PC-9 (cell line): ENCODE measurements at places on chromosomes 6 and 20.

DNA sequence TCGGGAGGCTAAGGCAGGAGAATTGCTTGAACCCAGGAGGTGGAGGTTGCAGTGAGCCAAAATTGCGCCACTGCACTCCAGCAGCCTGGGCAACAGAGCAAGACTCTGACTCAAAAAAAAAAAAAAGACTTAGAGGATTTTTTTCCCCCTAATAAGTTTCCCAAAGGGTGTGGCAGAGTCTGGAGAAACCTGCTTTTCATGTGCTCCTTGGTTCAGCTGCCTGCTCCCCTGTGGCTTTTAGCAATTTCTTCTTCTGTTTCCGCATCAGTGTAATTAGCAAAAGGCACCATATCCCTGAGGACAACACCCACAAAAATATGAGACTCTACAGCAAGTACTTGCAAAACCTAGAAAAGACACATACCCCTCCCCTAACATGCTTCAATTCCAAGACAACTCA is 28.6 kb upstream of the ZNF133 start:
- DNase-seq = peak; percentile 94
- peak overlapping the region; percentile 33 for H3K27ac ChIP-seq
- H3K36me3 ChIP-seq = no peaks in the 10 kb centered on the region

DNA sequence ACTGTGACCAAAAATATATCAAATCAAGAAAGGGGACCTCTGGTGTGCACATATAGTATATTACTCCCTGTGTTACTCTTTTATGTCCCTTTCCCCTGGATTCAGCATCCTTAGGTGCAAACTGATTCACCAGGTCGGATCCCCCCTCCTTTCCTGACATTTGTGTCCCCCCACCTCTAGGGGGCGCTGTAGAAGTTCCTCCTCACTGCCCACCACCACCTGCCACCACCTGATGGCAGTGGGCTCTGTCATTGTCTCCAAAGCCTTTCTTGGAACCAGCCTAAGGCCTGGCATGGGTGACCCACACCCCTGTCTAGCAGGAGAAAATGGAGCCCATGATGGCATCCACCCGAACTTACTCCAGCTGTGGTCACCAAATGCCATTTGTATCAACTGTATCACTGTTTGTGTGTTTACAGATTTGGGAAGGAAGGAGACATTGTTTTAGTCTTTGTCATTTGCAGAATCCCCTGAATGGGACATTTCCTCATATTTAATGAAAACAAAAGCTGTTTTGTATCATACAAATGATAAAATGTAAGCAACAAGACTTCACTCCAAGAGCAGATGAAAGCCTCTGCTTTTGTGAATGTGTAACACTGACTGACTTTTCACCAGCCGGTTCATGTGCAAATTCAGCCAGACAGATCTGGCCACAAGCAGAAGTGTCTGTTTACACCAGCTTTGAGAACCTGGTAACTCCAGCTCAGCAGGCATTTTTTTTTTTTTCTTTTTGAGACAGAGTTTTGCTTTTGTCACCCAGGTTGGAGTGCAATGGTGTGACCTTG is 66.2 kb downstream of the ARMC2 start:
- no peaks in the 10 kb centered on the region for H3K36me3 ChIP-seq
- H3K27ac ChIP-seq = no peak overlapping the region
- H3K27me3 ChIP-seq = no peaks in the 10 kb centered on the region
- H3K4me1 ChIP-seq = peaks cover 9% of the 10 kb centered on the region
- H3K4me3 ChIP-seq = no peak overlapping the region
- DNase-seq = no peak

- H3K4me3 ChIP-seq = no peak overlapping the region
- peak overlapping the region; percentile 23 for H3K27ac ChIP-seq
- H3K27me3 ChIP-seq = no peaks in the 10 kb centered on the region
- no peaks in the 10 kb centered on the region for H3K36me3 ChIP-seq
- H3K4me1 ChIP-seq = peaks cover 19% of the 10 kb centered on the region
Measured at GRCh38 chr6:99013145-99013544, 65.4 kb upstream of the FBXL4 start.

DNA sequence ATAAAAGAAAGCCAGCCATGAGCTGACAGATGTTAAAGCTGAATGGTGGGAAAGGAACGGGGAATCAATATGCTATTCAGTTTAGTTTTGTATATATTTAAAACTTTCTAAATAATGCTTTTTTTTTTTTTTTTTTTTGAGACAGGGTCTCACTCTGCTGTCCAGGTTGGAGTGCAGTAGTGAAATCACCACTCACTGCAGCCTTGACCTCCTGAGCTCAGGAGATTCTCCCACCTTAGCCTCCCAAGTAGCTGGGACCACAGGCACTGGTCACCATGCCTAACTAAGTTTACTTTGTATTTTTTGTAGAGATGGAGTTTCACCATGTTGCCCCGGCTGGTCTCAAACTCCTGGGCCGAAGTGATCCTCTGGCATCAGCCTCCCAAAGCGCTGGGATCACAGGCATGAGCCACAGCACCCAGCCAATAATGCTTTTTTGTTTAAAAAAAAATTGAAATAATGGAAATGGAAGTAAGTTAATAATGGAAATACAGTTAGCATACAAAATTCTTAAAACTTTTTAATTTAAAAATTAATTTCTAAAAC is 19.1 kb downstream of the EPB41L2 start:
- H3K4me1 ChIP-seq = no peaks in the 10 kb centered on the region
- no peaks in the 10 kb centered on the region for H3K36me3 ChIP-seq
- no peak overlapping the region for H3K27ac ChIP-seq
- no peak overlapping the region for H3K4me3 ChIP-seq

- no peaks in the 10 kb centered on the region for H3K27me3 ChIP-seq
- H3K4me1 ChIP-seq = peaks cover 6% of the 10 kb centered on the region; the same call in 1 of the 2 replicates
- 0 out of 2 replicates have a peak overlapping the region, but pooled peaks have one; percentile 14 for H3K27ac ChIP-seq
Measured at GRCh38 chr20:38049800-38050199, 16.3 kb downstream of the RPRD1B start.

DNA sequence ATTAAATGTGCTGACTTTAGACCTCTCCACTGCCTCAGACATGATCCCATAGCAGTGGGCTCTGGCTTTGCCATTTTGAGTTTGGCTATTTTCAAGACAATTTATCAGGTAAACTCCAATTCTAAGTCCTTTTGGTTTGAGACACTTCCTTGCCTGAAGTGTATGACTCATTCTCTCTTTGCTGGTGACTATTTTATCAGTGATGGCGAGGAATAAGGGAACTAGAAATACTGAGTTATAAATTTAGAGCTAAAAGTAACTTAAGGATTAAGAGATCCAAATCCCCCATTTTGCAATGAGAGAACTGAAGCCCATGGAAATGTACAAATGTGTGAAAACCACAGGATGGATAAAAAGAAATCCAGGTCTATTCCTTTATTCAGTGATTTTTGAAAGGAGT is 30.9 kb upstream of the CD83 start:
- DNase-seq = no peak
- H3K4me3 ChIP-seq = no peak overlapping the region
- no peaks in the 10 kb centered on the region for H3K27me3 ChIP-seq
- H3K27ac ChIP-seq = no peak overlapping the region
- H3K4me1 ChIP-seq = no peaks in the 10 kb centered on the region
